ENCODE measurements at places on chromosomes 6 and 20.

DNA sequence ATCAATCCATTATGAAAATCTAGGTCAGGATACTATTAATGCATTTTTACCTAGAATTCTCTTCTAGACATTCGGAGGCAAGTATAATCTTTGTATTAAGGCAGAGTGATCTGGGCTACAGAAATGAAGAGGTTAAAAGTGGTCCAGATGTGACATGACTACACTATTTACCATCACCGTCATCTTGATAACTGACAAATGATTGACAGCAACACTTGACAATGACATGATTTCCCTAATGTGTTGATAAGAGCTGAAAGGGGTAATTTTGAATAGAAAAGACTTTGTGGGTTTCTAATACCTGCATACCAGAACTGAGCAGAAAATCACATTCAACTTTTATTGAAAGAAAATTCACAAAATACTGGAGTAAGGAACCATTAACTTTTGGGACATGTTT lies 718.9 kb upstream of the MAP3K7 start:
- no peaks in the 10 kb centered on the region for H3K27me3 ChIP-seq
- H3K27ac ChIP-seq: no peak overlapping the region
- no peak for DNase-seq
- H3K4me1 ChIP-seq: no peaks in the 10 kb centered on the region

- peak overlapping the region; percentile 92 for H3K27ac ChIP-seq
- H3K4me3 ChIP-seq: no peak overlapping the region
- H3K4me1 ChIP-seq: peaks cover 6% of the 10 kb centered on the region
- no peaks in the 10 kb centered on the region for H3K27me3 ChIP-seq
- H3K36me3 ChIP-seq: no peaks in the 10 kb centered on the region
These were observed 2.8 kb downstream of the RAET1E start for GRCh38 chr6:149895048-149895590.

- no peak overlapping the region for H3K4me3 ChIP-seq
- no peaks in the 10 kb centered on the region for H3K36me3 ChIP-seq
- H3K27ac ChIP-seq: no peak overlapping the region
- no peak for DNase-seq
- H3K4me1 ChIP-seq: no peaks in the 10 kb centered on the region
These were observed 19.8 kb downstream of the FKBP5 start for GRCh38 chr6:35668744-35669450.

- H3K36me3 ChIP-seq: no peaks in the 10 kb centered on the region
- H3K4me1 ChIP-seq: no peaks in the 10 kb centered on the region
- H3K27ac ChIP-seq: peak overlapping the region; percentile 70
These were observed 107.6 kb downstream of the JAG1 start for GRCh38 chr20:10565922-10566897.

DNA sequence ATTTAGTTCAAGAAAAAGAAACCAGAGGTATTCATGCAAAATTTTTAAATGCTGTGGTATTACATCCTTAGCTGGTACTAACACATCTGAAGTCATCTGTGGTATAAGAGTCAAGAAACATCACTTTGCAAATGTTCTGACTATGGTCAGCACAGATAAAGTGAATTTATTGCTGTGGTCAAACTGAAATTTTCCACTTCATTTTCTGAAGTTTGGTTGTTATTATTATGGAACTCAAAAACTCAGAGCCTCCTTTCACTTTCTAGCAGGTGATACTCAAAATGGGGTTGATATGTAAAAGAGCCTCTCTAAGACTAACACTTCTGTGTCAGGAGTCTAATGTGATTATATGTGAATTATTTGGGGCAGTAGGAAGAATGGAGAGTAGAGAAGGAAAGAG lies 257.8 kb downstream of the RNGTT start:
- H3K36me3 ChIP-seq: no peaks in the 10 kb centered on the region
- DNase-seq: no peak
- H3K4me3 ChIP-seq: no peak overlapping the region
- no peaks in the 10 kb centered on the region for H3K27me3 ChIP-seq

- no peaks in the 10 kb centered on the region for H3K27me3 ChIP-seq
- H3K4me1 ChIP-seq: no peaks in the 10 kb centered on the region
- no peak overlapping the region for H3K4me3 ChIP-seq
- no peaks in the 10 kb centered on the region for H3K36me3 ChIP-seq
- no peak for DNase-seq
These were observed 87.8 kb downstream of the PHACTR3 start for GRCh38 chr20:59692139-59692538.

DNA sequence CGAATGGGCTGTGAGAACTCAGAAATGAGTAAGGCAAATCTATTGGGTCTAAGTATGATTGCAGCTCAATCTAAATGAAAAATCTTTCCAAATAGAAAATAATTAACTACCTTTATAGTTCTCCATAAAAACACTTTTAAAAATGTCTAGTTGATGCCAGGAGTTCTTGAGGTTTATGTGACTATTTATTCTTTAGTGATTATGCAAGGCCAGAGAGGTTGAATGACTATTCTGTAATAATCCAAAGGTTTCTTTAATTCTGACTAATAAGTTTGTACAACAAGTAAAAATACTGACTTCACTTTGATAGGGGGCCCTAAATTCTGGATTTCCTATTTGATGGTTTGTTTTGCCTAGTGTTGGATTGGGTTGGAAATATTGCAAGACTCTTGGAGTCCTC lies 461.2 kb downstream of the EPM2A start:
- no peaks in the 10 kb centered on the region for H3K27me3 ChIP-seq
- H3K4me3 ChIP-seq: no peak overlapping the region
- no peaks in the 10 kb centered on the region for H3K4me1 ChIP-seq
- H3K36me3 ChIP-seq: no peaks in the 10 kb centered on the region
- no peak for DNase-seq

DNA sequence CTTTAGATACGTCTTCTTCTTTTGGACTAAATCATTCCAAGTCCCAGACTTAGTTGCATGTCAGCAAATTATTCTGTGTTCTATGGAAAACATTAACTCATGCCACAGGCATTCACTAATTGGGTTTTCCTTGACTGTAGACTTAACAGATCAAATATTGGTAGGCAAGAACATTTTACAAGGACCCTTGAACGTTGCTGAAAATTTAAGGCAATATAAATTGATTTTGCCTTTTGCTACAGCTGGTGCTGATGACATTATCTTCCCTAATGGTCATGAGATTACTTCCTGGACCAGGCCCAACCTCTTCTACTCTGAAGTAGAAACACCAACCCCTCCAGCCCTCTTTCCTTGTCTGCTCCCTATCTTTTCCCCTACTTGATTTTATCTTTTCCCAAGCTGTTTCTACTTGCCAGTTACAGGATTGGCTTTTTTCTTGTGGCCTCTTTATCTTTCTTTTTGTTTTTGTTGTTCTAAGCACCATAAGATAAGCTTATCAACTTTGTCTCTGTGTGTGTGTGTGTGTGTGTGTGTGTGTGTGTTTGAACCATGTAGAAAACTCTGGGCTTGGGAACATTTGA lies 514.0 kb upstream of the SOX4 start:
- no peaks in the 10 kb centered on the region for H3K4me1 ChIP-seq
- no peak overlapping the region for H3K4me3 ChIP-seq
- H3K36me3 ChIP-seq: no peaks in the 10 kb centered on the region
- H3K27me3 ChIP-seq: no peaks in the 10 kb centered on the region

- no peaks in the 10 kb centered on the region for H3K36me3 ChIP-seq
- no peak overlapping the region for H3K4me3 ChIP-seq
- no peak overlapping the region for H3K27ac ChIP-seq
- no peaks in the 10 kb centered on the region for H3K27me3 ChIP-seq
These were observed 169.1 kb downstream of the IBTK start for GRCh38 chr6:82078286-82078908.

- no peaks in the 10 kb centered on the region for H3K36me3 ChIP-seq
- H3K27me3 ChIP-seq: no peaks in the 10 kb centered on the region
- H3K4me3 ChIP-seq: no peak overlapping the region
- no peak overlapping the region for H3K27ac ChIP-seq
- H3K4me1 ChIP-seq: no peaks in the 10 kb centered on the region
- DNase-seq: no peak
These were observed 1.3 kb upstream of the HLA-A start for GRCh38 chr6:29941016-29941415.

DNA sequence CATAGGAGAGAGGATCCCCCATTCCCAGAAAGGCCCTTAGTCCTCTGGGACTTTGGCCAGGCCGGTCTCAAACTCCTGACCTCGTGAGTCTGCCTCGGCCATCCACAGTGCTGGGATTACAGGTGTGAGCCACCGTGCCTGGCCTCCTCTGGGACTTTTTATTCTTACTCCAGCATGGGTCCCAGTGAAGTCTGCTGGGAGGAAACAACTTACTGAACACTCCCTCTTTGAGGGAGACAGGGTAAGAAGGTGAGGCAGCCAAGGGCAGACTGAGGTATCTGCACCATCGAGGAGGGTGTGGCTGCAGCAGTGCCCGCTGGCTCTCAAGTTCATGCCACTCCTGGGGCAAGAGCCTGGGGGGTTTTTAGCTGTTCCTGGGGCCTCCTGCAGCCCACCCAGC lies 2.4 kb downstream of the BAK1 start:
- no peaks in the 10 kb centered on the region for H3K36me3 ChIP-seq
- peak overlapping the region; percentile 91 for H3K27ac ChIP-seq
- H3K4me1 ChIP-seq: no peaks in the 10 kb centered on the region
- no peak for DNase-seq

GRCh38 chr6:38154731-38155130 lies 335.2 kb downstream of the ZFAND3 start:
- H3K36me3 ChIP-seq: no peaks in the 10 kb centered on the region
- no peaks in the 10 kb centered on the region for H3K27me3 ChIP-seq
- no peak overlapping the region for H3K27ac ChIP-seq

DNA sequence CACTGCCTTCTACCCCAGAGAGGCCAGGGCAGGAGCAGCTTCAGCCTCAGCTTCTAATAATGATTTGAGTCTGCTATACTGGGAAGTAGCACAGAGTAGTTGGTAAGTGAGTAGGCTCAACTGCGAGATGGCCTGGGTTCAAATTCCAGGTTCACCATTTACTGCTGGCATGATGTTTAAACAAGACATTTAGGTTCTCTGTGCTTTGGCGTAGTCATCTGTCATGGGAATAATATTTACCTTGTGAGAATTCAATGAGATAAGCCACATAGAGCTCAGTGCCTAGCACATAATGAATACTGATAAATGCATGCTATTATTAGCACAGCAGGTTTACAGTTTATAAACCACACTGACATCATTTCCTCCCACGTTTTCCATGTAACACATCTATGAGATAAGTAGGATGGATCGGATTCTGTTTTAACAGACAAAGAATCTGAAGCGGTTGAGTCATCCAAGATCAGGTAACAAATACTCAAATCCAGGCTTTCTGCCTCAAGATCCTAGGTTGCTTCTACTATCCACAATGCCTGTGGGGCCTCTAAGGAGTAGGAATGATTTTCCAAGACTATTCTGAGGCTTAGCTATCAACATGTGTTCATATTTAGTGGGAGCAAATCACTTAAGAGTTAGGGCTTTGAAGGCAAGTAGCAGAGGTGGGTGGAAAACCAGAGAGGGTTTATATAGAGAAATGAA lies 72.9 kb upstream of the DTNBP1 start:
- no peaks in the 10 kb centered on the region for H3K36me3 ChIP-seq
- no peaks in the 10 kb centered on the region for H3K27me3 ChIP-seq
- no peak overlapping the region for H3K27ac ChIP-seq
- H3K4me3 ChIP-seq: no peak overlapping the region
- DNase-seq: no peak

DNA sequence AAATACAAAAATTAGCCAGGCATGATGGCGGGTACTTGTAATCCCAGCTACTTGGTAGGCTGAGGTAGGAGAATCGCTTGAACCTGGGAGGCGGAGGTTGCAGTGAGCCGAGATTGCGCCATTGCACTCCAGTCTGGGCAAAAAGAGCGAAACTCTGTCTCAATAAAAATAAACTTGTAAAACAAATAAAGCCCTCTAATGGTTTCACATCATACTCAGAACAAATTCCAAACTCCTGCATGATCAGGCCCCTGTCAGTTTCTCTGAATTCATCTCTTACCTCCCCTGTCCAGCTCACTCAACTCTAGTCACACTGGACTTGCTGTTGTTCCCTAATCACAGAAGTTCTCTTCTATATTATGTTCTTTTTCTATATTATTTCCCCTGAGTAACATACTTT lies 43.1 kb upstream of the SGK1 start:
- H3K36me3 ChIP-seq: no peaks in the 10 kb centered on the region
- no peak overlapping the region for H3K4me3 ChIP-seq
- no peaks in the 10 kb centered on the region for H3K27me3 ChIP-seq
- no peak for DNase-seq
- no peak overlapping the region for H3K27ac ChIP-seq

DNA sequence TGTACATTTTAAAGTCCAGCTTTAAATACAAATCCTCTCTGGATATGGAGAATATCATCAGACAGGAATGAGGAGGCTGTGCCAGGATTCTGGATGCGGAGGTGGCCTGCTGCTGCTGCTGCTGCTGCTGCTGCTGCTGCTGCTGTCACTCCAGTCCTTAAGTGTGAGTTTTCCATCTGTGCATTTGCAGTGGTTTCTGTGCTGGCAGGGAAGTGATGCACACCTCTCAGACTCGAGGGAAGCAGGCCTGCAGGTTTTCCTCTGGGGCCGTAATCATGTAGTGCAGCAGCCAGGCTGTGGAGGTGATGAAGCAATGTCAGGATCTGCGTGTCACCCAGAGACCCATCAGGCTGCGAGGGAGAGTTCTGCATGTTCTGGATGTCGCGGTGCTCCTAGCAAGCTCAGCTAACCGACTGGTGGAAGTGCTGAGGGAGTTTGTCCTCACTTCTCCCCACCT lies 32.0 kb downstream of the CFAP61 start:
- DNase-seq: no peak
- no peak overlapping the region for H3K4me3 ChIP-seq
- H3K36me3 ChIP-seq: no peaks in the 10 kb centered on the region

DNA sequence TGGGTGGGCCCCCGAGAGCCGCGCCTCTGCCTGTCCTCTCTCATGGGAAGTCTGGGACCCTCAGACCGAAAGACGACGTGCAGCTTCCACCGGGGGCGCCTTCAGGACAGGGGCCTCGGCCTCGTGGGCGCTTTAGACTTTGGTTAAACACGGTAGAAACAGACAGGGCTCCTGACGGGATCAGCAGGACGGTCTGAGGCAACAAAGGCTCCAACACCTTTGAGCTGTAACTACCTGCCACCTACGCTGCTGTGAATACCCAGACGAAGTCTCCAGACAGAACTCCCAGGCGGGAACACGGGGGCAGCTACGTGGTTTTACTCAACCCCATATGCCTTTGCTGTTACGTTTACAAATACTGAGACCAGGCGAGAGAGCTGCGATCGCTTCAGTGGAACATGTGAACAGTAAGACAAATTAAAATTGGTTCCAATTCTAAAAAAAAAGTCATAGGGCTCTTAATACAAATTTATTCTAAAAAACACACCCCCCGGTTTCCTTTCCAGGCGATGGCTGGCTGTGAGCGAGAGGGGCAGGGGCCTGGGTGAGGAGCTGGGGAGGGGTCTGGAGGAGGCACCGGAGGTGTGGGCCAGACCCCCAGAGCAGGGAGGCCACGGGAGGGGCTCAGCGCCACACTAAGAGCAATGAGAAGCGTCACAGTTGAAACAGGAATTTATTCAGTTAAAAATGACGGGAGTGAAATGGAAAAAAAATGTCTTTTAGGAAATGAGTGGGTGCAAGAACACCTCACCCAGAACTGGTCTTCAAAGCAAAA lies 453.2 kb downstream of the QKI start:
- H3K4me3 ChIP-seq: no peak overlapping the region
- no peak for DNase-seq
- H3K27me3 ChIP-seq: no peaks in the 10 kb centered on the region
- no peak overlapping the region for H3K27ac ChIP-seq
- no peaks in the 10 kb centered on the region for H3K36me3 ChIP-seq
